Activated CD8-positive, alpha-beta memory T cell treated with anti-CD3 and anti-CD28 coated beads for 24 hours (primary cell): ENCODE measurements at places on chromosomes 13 and 19.

DNA sequence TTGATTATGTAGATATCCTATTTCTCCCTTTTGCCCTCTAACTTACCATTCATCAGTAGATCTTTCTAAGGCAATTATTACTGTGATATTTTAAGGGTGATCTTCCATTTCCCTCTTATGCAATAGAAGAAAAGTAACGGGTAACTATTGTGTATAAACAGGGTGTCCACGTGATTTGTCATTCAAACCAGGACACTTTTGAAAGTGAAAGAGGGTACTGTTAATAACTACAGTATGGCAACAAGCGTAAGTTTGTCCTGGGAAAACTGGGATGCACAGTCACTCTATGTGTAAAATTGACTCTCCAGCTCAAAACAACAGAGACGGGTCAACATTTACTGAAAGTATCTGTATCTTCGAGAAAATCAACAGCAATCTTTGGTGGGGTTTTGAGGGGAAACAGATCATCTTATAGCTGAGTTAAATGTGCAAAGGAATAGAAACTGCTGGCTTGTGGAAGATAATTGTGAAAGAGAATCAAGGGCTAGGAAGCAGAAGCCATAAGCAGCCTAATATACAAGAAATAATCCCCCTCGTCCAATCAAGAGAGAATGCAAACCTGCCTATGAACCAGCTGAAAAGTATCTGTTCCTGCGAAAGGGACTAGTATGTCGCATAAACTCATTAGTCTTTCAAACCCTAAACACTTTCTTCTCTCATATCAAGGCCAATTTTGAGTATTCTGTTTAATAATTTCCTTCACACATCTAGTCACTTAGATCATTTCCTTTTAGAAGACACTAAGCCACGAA lies 126.7 kb downstream of the FOXO1 start:
- DNase-seq, result no peak

GRCh38 chr13:32967584-32968182 lies 48.5 kb upstream of the KL start:
- no peak for DNase-seq

DNA sequence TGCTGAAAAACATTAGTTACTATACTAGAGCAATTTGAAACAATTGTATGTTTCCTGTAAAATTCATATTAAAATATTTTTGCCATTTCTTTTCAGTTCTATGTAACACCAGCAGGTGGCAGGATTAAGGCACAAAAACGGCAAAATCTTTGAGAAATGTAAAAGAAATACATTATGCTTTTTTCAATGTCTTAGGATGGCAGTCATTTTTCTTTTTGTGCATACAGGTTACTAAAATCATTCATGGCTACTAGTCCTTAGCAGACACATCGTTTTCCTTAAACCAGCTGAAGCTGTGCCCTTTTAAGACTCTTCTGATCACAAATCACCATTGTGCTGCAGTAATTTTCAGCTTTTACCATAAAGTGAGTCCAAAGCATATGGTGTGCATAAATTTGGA lies 800.7 kb upstream of the SLITRK5 start:
- no peak for DNase-seq

- DNase-seq, result no peak
Measured at GRCh38 chr13:72585254-72585653, 142.2 kb downstream of the MZT1 start.
